ENCODE measurements at places on chromosomes 5 and 9. TPM values are rescaled to one million over a fixed set of nuclear protein-coding genes. Genes with fewer than 3 reads are reported as not detected.

- H3K27me3 ChIP-seq, result no peaks in the 10 kb centered on the region
- H3K27ac ChIP-seq, result no peak overlapping the region
- H3K36me3 ChIP-seq, result no peaks in the 10 kb centered on the region
- no peak for DNase-seq
These were observed 13.9 kb downstream of the RAB14 start for GRCh38 chr9:121187636-121188305.

- no peak for DNase-seq
- H3K27me3 ChIP-seq, result no peaks in the 10 kb centered on the region
- H3K4me1 ChIP-seq, result no peaks in the 10 kb centered on the region
- H3K36me3 ChIP-seq, result no peaks in the 10 kb centered on the region
These were observed 18.2 kb upstream of the SPOUT1 start for GRCh38 chr9:128847803-128848202.

Gene SLC1A3
- 31.7 TPM for total RNA-seq

Gene FSTL4
- 2.9 TPM for total RNA-seq

DNA sequence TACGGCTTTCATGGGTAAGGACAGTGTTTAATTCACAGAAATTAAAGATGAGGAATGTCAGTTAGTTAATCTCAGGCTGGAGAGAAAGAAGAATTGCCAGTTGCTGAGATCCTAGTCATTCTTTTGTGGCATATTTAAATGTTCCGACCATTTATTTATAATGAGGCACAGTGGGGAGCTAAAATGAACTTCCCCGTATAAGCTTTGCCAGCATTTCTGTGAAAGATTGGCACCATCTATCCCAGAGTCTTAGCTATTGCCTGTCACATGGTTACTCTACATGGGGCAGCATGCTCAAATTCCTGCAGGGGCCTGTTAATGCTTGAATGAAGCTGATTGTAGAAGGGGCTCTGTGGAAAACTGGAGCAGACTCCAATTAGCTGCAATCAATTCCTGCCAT is 314.1 kb downstream of the PRELID2 start:
- no peak overlapping the region for H3K4me3 ChIP-seq
- no peak for DNase-seq
- no peaks in the 10 kb centered on the region for H3K36me3 ChIP-seq
- no peaks in the 10 kb centered on the region for H3K4me1 ChIP-seq

Gene LRRC19
- total RNA-seq, result not detected

DNA sequence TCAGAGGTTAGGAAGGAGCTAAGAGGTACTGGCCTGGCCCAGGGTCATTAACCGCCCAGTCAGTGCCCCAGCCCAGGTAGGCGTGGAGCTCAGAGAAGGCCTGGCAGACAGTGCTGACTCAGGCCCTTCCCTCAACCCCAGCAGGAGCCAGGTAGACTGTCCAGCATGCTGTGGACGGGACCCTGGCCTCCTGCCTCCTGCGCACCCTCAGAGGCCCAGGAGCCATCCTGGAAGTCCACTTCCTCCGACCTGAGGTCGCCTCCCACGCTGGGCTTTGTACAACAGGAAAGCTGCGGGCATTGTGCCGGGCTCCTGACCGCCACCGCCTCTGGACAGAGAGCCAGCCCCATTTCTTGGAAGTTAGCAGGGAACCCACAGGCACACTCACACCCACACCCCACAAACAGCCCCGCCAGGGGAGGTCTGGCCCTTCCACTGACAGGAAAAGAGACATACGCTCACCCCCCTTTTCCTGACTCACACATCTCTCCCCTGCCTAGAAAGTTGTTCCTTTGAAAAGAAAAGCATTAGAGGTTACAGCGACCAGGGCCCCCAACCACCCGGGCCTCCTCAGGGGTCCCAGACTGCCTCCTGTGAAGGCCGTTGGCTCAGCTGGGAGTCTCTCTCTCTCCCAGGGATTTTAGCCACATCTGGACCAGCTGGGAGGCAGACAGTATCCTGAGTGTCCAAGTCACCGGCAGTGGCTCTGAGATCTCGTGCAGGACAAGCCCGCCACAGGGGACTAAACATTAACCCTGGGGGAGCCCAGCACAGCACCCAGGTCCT is 7.7 kb downstream of the RALGDS start:
- H3K4me3 ChIP-seq, result no peak overlapping the region
- H3K27me3 ChIP-seq, result no peaks in the 10 kb centered on the region
- peaks cover 34% of the 10 kb centered on the region for H3K4me1 ChIP-seq

DNA sequence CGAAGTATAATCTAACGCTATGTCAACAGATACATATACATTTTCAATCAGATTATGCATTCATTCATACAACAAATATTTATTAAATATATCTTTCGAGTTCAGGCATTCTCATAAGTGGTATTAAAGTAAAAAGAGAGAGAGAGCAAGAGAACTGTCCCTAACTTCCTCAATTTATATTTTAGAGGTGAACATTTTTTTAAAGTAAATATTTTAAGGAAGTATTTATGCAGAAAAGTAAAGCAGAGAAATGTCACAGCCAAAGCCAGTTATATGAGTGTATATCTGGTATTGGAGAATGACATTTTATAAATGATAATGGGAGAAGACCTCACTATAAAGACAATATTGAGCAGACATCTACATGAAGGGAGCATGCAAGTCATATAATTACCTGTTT is 667.3 kb upstream of the CDH9 start:
- H3K27ac ChIP-seq, result no peak overlapping the region
- H3K4me1 ChIP-seq, result no peaks in the 10 kb centered on the region
- no peaks in the 10 kb centered on the region for H3K36me3 ChIP-seq
- DNase-seq, result no peak
- no peaks in the 10 kb centered on the region for H3K27me3 ChIP-seq

GRCh38 chr9:15856591-15856990 is 303.7 kb downstream of the CCDC171 start:
- H3K4me3 ChIP-seq, result no peak overlapping the region
- no peaks in the 10 kb centered on the region for H3K4me1 ChIP-seq
- no peaks in the 10 kb centered on the region for H3K27me3 ChIP-seq

- H3K36me3 ChIP-seq, result no peaks in the 10 kb centered on the region
- H3K27ac ChIP-seq, result no peak overlapping the region
- H3K4me1 ChIP-seq, result peaks cover 2% of the 10 kb centered on the region
- no peaks in the 10 kb centered on the region for H3K27me3 ChIP-seq
These were observed 25.5 kb upstream of the KCNIP1 start for GRCh38 chr5:170478306-170478705.

Gene CYLC2
- not detected for total RNA-seq

GRCh38 chr9:73810585-73811215 is 659.0 kb downstream of the ANXA1 start:
- H3K27me3 ChIP-seq, result no peaks in the 10 kb centered on the region
- H3K36me3 ChIP-seq, result no peaks in the 10 kb centered on the region
- H3K27ac ChIP-seq, result no peak overlapping the region
- no peak overlapping the region for H3K4me3 ChIP-seq
- no peak for DNase-seq
- no peaks in the 10 kb centered on the region for H3K4me1 ChIP-seq

DNA sequence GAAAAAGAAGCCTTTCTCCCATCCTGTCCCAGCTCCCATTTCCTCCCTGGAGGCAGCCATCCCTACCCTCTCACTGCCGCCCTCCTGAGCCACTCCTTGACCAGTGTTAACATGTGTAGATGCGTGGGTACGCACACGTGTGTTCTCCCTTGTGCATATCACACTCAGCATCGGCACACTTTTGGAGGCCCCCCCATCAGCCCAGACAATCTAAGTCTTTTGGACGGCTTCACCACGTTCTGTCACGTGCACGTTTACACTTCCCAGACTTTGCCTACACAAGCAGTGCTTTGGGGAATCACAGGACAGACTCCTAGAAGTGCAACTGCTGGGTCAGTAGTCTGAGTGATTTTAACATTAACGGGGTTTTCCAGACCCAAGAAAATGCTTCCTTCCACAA is 18.0 kb downstream of the HRH2 start:
- H3K4me1 ChIP-seq, result peaks cover 97% of the 10 kb centered on the region
- peak overlapping the region; percentile 80 for H3K27ac ChIP-seq
- no peaks in the 10 kb centered on the region for H3K36me3 ChIP-seq

DNA sequence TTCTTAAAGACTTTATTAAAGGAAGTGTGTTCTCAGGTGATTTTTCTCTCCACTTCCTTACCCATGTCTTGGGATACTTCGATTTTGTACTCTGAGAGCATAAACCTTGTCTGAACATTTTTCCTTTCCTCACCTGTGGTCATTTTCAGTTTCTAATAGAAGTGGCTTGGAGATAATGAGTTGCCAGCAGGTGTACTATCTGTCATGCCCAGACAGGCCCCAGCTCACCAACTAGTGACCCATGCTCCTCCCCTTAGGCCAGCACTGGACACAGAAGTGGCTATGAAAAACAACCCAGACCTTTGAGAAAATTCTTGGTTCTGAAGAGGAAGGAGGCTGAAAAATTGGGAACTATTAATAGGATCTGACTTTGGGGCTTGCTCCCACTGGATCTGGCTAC is 49.2 kb upstream of the SMIM32 start:
- no peaks in the 10 kb centered on the region for H3K27me3 ChIP-seq
- H3K4me1 ChIP-seq, result no peaks in the 10 kb centered on the region
- H3K36me3 ChIP-seq, result no peaks in the 10 kb centered on the region
- DNase-seq, result no peak
- no peak overlapping the region for H3K27ac ChIP-seq

- H3K4me3 ChIP-seq, result no peak overlapping the region
- no peaks in the 10 kb centered on the region for H3K27me3 ChIP-seq
- H3K4me1 ChIP-seq, result no peaks in the 10 kb centered on the region
- no peak overlapping the region for H3K27ac ChIP-seq
- DNase-seq, result no peak
These were observed 23.0 kb upstream of the NR3C1 start for GRCh38 chr5:143426437-143426991.

- H3K27ac ChIP-seq, result no peak overlapping the region
- no peaks in the 10 kb centered on the region for H3K4me1 ChIP-seq
- H3K27me3 ChIP-seq, result no peaks in the 10 kb centered on the region
- no peak for DNase-seq
- no peaks in the 10 kb centered on the region for H3K36me3 ChIP-seq
These were observed 56.2 kb upstream of the ZNF622 start for GRCh38 chr5:16521521-16522483.

DNA sequence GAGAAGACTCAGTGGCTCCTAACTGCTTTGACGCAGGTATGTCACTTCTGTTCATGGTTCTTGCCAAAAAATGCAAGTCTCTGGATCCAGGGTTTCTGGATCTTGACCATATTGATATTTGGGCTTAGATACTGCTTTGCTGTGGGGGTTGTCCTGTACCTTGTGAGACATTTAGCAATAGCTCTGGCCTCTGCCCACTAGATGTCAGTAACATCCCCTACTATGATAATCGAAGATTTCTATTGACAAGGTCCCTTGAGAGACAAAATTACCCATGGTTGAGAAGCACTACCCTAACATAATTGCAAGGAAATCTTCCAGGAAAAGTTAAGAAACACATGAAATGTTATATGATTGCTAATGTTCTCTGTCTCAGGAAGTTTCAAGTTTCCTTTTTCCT is 285.4 kb downstream of the TMEM232 start:
- H3K4me1 ChIP-seq, result no peaks in the 10 kb centered on the region
- no peaks in the 10 kb centered on the region for H3K27me3 ChIP-seq
- DNase-seq, result no peak
- H3K4me3 ChIP-seq, result no peak overlapping the region
- H3K27ac ChIP-seq, result no peak overlapping the region
- H3K36me3 ChIP-seq, result no peaks in the 10 kb centered on the region

- no peaks in the 10 kb centered on the region for H3K27me3 ChIP-seq
- H3K4me3 ChIP-seq, result no peak overlapping the region
- no peak overlapping the region for H3K27ac ChIP-seq
- no peaks in the 10 kb centered on the region for H3K4me1 ChIP-seq
- H3K36me3 ChIP-seq, result no peaks in the 10 kb centered on the region
These were observed 173.5 kb downstream of the TRIM32 start for GRCh38 chr9:116860509-116861120.
